Naive thymus-derived CD8-positive, alpha-beta T cell (primary cell): ENCODE measurements at places on chromosomes 6 and 20.

GRCh38 chr6:136774228-136775041, 17.8 kb downstream of the MAP3K5 start:
- no peak for DNase-seq

DNA sequence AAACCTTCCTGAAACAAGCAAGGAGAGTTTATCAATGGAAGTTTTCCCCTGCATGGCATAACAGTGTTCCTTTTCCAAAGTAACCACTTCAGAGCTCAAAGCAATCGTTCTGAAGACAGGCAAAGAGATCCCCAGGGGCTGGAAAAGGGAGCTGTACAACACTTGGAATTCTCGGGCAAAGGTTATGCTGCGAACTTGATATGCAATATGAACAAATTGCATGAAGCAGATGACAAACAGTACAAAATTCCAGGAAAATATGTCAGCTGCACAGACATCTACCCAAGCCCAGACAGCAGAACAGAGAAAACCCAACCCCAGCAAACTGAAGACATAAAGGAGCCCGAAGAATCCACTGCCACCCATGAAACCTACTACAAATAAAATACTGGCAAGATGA, 18.4 kb downstream of the POPDC3 start:
- no peak for DNase-seq

DNA sequence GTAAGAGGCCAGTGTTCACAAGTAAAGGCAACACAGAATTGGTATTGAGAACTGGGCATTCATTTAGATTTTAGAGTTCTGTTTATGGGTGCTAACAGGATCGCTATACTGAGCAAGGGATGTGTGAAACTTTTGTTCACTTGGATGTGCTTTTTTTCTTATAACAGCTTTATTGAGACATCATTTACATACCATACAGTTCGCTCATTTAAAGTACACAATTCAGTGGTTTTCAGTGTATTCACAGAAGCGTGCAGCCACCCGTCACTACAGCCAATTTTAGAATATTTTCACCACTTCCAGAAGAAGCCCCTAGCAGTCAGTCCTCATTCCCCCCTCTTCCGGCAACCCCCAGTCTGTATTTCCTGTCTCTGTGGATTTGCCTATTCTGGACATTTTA, 48.7 kb downstream of the GFRA4 start:
- no peak for DNase-seq

- no peak for DNase-seq
Measured at GRCh38 chr6:13762611-13763441, 51.2 kb upstream of the RANBP9 start.

DNA sequence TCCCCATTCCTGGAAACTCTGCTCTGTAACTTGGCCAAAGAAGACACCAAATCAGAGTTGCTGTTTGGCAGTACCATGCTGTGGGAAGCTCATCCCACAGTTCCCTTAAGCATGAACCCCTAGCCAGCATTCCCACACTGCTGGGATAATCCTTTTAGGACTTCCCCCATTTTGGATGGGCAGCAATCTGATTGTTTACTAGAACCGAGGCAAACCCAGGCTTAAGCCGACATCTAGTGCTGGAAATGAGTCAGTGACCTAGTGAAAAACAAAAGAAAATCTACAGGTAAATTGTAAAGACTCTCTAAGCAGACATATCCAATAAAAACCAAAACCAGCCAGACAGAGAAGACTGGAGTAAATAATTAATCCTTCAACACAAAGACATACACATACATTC, 5.2 kb downstream of the DNAH8 start:
- no peak for DNase-seq

GRCh38 chr6:10591422-10592160, 70.4 kb downstream of the GCNT2 start:
- no peak for DNase-seq

DNA sequence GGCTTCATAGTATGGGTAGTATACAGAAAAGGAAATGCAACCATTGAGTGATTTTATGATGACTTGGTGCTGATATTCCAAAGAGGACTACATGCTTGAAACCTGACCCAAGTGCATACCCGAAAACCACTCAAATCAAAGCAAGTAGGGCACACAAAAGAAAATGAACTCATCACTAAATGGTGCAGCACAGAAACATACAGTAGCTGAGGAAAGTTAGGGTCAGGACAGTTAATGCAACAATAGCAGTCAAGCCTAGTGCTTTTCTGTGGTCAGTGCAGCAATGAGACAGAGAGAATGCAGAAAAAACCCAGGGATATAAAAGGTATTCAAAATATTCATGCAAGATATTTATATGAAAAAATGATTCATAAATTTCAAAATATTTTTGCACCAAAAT, 711.1 kb downstream of the EPHA7 start:
- no peak for DNase-seq

- no peak for DNase-seq
Measured at GRCh38 chr6:34969662-34970265, 80.7 kb downstream of the ANKS1A start.

GRCh38 chr6:138727182-138727581, 46.4 kb upstream of the CCDC28A start:
- DNase-seq, result no peak

- peak; percentile 13 for DNase-seq
Measured at GRCh38 chr20:63090682-63091571, 84.2 kb upstream of the BHLHE23 start.

DNA sequence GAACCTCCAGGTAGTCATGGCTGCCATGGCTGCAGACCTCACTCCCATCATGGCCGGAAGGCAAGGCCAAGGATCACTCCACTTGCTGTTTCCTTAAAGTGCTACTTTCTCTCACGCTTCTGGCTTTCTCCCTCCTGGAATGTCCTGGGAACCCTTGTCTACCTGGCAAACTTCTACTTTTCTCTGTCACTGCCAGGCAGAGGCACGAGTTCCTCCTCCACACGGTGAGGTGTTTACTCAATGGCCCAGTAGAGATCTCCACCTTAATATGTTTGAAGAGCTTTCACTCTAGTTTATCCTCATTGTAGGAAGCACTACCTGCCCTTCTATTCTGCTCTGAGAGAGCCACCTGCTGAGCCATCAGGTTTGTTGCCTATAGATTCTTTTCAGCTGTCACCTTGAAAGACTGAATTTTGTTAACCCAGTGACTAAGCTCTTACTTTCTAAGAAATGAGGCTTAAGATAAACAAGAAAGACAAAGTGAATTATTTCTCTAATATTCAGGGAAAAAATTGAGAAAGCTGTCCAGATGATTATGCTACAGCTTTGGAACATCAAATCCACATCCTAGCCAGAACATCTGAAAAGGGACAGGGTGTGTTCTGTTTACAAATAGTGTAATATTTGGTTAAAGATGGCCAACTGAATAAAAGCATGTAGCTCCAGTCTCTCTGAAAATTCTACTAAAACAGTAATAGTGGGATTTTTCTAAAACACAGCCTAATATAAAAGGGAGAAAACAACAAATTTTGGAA, 54.9 kb downstream of the PLAGL1 start:
- no peak for DNase-seq
